ENCODE measurements at places on chromosomes 3 and 15.

DNA sequence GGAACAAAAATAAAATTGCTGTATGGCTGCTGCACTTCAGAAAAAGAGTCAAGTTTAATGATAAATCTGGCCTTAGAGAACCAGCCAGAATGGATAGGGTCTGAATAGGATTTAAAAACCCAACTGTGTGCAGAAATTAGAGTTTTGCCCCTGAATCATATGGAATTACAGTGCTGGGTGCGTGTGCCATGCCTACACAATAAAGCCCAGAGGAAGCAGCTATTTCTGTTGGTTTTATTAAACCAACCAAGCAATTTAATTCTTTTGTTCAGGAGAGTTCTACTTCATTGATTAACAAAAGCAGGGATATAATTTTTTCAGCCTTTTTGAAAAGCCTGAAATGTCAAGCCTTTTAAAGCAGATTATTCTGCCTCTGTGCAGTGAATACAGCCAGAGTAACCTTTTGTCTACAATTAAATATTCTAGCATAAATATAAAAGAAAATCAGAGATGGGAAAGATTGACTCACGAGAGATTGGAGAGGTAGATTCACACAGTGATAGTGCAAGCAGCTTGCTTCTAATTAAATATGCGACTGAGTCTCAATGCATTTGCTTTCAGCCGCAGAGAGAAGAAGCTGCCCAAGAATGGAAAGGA lies 66.7 kb upstream of the DNAJC19 start:
- DNase-seq, result no peak

DNA sequence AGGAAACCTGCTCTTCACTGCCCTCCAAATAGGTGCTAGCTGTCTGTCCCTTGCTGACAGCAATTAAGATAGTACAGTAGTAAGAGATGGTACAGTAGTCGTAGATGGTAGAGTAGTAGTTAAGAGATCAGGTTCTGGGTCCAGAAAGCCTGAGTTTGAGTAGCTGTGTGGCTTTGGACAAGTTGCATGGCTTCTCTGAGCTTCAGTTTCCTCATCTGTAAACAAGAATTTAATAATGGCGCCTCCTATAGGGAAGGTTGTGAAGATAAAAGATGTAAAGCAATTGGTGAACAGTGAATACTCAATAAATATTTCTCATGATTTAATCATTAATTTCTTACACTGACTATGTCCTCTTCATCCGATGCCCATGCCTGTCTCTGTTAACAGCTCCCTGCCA lies 86.9 kb upstream of the BCL6 start:
- DNase-seq, result no peak

- no peak for DNase-seq
Measured at GRCh38 chr3:81451611-81452010, 309.8 kb downstream of the GBE1 start.

DNA sequence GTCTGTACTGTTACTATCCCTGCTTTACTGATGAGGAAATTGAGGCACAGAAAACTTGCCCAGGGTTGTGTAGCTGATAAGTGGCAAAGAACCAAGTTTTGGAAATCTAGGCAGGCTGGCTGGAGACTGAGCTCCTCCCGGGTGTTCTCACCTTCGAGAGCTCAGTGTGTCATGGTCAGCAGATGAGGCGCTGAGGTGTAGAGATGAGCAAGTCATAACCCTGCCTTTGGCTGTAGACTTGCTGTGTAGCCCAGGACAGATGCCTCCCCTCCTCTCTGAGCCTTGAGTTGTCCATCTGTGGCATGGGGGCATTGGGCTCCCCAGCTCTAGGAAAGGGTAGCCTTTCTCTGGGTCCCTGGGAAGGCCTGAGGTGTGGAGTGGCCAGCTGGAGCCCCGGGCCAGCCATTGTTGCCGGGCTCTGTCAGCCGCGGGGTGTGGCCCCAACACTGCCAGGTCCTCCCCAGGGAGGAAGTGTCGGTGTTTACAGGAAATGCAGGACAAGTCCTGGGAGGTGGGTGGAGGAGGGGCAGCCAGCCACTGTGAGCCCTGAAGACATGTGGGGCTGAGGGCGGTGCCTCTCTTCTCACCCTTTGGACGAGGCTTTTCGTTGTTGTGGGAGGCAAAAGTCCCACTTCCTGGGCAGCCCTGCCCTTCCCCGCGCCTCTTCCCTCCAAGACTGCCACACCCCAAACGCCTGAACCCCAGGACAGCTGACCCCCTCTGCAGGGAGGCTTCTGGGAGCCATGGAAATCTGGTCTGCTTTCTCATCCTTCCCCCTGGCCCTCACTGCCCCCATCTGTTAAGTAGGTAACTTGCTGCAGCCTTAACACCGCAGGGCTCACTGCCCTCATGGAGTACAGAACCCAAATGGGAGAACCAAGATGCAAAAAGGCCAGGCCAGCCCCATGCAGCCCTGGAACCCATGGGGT lies 29.1 kb downstream of the FGD5 start:
- no peak for DNase-seq

- no peak for DNase-seq
Measured at GRCh38 chr15:91047545-91048199, 25.3 kb upstream of the VPS33B start.

DNA sequence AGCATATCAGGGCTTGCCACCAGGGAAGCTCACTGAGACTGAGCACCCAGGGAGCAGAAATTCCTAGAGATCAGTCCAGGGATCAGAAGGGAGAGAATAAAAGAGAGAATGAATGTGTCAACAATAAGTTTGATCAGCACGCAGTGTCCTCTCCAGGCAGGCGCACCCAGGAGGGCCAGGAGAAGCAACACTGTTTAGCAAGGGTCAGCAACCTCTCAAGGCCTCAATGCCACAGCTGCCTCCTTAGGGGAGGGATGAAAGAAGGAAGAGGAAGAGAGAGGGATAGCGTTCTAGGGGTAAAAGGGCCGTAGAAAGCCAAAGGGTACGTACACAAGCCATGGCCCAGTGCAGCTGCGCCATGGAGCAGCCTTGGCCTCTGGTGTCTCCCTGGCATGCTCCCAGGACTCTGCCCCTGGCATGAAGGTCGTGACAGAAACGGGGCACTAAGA lies 399.8 kb downstream of the SHQ1 start:
- DNase-seq, result no peak

- DNase-seq, result peak; percentile 83
Measured at GRCh38 chr3:66606868-66607267, 106.0 kb upstream of the LRIG1 start.

DNA sequence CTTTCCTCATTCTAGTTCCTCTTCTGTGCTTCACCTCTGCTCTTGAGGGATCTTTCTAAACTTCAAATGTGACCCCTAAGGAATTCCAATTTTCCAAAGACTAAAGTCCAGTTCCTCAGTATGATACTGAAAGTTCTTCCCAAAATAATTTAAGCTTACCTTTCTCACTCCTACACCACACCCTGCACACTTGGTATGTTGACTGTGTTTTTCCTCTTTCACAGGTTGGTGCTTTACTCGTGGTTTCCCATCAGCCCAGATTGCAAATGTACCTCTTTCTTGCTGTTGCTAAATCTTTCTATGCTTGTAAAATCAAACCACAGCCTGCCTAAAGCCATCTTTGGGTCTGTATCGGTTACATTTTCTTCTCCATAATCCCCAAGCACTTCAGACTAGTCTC lies 30.5 kb upstream of the CLDN16 start:
- no peak for DNase-seq

DNA sequence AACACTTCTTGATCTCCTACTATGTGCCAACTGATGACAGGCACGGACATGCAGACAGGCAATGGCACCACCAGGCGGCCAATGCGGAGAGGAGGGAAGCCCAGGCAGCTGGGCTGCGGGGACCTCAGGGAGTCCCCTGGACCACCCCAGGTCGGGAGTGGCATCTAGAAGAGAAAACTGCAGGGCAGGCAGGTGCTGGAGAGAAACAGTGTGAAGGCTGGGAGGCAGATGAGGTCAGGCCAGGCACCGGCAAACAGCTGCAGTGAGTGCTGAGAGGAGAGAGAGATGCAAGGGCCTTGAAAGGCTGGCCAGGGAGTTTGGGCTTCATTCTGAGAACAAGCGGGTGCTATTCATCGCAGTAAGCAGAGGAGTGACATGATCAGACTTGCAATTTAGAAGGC lies 29.1 kb downstream of the SLC6A1 start:
- DNase-seq, result no peak

DNA sequence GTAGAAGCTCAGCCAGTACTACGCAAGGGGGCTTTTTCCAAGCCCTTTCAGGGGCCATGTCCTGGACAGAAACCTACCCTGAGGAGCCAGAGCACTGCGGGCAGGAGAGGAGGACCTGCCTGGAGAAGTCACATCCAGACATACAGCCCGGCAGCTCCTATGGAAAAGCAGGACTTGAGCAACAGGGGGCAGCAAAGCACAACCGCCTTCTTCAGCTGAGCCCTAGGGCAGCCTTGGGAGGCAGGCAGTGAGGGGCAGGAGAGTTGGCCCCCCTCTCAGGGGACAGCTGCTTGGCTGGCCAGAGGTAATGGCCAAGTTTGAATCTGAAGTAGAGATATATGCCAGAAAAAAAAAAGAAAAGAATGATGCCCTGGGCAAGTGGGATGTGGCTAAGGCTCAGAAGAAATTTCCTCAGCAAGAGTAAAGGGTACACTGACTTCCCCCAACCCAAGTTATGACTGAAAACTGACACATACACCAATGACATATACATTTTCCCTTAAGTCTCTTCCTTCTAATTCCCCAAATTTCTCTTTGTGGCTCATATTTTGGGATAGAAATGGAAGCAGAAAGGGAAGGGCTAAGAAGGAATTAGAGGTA lies 56.9 kb downstream of the CYP19A1 start:
- peak; percentile 41 for DNase-seq

DNA sequence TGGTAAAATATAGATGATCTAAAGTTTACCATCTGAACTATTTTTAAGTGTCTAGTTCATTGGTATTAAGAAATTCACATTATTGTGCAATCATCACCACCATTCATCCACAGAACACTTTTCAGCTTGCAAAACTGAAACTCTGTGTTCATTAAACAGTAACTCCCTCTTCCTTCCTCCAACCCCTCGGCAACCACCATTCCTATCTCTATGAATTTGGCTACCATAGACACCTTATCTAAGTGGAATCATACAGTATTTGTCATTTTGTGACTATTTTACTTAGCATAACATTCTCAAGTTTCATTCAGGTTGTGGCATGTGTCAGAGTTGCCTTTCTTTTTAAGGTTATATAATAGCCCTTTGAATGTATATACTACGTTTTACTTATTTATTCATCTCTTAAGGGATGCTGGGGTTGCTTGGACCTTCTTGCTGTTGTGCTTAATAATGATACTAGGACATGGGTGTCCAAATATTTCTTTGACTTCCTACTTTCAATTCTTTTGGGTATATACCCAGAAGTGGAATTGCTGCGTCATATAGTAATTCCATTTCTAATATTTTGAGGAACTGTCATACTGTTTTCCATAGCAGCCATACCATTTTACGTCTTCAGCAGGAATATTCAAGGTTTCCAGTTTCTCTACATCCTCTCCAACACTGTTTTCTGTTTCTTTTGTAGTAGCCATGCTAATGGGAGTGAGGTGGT lies 20.9 kb downstream of the KAT2B start:
- DNase-seq, result no peak

GRCh38 chr3:156643729-156644389 lies 30.5 kb upstream of the TIPARP start:
- DNase-seq, result no peak

- no peak for DNase-seq
Measured at GRCh38 chr3:125032100-125032643, 23.6 kb downstream of the HEG1 start.

GRCh38 chr3:47542471-47543173 lies 29.1 kb upstream of the ELP6 start:
- DNase-seq, result no peak

- no peak for DNase-seq
Measured at GRCh38 chr3:46215810-46216414, 7.8 kb upstream of the CCR1 start.

- no peak for DNase-seq
Measured at GRCh38 chr15:68201153-68201878, 3.8 kb downstream of the CALML4 start.

DNA sequence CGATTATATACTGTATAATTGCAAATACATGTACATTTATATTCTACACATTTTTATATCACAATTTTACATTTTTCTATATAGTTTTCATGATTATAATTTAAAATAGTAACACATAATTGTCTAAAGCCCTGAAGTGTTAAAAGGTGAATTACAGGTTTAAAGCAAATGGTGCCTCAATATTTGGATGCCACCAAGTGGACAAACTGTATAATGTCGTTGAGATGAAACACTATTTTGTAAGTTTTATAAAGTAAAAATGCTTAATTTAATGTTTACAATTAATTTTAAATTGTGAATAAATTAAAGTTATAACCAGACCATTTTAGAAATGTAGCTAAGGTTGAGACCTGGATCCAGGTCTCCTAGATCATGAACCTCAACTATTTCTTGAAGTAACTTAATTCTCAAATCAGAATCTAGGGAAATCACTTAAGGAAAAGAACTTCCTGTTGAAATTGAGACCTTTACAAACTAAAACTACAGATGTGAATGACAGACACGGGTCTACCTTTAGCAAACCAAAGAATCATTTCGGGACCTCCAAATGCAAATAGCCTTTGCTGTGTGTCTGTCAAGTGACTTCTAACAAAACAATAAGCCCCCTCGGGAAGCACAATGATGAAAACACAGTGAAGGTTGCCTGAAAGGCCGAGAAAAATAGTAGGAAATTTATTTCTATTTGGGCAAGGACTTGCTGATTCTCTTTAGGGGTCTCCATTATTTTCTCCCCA lies 37.8 kb downstream of the EHHADH start:
- peak; percentile 38 for DNase-seq

GRCh38 chr15:64045774-64046420 lies 388 bp downstream of the DAPK2 start:
- no peak for DNase-seq

- no peak for DNase-seq
Measured at GRCh38 chr3:23856286-23856685, 50.5 kb downstream of the UBE2E1 start.

- DNase-seq, result no peak
Measured at GRCh38 chr15:84653584-84653909, 536 bp downstream of the WDR73 start.

DNA sequence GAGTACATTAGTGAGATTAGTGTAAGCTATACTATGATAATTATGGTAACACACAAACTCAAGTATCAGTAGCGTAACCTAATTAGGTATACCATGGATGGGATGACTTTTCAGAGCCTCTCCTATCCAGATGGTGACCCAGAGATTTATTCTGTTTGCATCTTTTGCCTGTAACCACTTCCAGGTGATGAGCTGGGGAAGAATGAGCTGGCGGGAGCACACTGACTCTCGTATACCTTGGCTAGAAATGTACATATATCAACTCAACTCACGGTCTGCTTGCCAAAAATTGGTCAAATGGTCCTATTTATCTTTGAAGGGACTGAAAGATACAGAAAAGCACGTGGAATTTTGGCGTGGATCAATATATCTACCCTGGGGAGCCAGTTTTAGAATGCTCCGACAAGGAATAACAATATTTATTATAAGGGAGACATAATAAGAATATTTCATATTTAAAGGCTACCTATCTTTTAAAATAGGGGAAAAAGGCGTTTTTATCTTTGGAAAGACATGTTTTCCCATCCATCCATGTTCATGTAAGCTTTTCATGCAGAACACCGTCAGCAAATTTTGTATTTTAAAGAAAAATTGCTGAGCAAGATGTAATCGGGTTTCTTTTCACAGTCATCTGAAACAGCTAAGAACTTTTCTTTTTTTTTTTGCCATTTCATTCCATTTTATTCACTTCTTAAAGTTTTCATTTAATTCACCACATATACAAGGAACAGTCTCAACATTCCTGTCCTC lies 502.6 kb upstream of the CBLB start:
- no peak for DNase-seq

Measured in NCI-H510A treated with DMSO at 0.1 percent for 48 hours (cell line).